Thoracic aorta (tissue), 2 donors: ENCODE measurements at places on chromosomes 1 and 21.

DNA sequence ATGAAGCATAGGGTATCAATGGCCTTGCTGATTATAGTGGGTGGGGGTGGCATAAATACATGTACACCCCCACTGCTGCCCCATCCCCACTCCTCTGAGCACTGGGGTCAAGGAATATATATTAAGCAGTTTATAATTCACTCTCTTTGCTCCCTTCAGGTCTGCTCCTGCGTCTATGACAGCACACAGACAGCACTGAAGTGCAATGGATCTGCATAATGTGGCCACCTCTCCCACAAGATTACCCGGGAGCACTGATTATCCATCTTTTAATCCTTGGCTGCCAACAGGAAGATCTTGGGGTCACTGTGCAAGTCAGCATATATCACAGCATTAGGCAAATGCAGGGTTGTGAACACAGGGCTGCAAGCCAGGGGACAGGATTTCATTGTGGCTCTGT lies 19.3 kb downstream of the RXRG start:
- no peak for DNase-seq

- no peak for DNase-seq
Measured at GRCh38 chr21:41726058-41726558, 40.7 kb downstream of the RIPK4 start.

DNA sequence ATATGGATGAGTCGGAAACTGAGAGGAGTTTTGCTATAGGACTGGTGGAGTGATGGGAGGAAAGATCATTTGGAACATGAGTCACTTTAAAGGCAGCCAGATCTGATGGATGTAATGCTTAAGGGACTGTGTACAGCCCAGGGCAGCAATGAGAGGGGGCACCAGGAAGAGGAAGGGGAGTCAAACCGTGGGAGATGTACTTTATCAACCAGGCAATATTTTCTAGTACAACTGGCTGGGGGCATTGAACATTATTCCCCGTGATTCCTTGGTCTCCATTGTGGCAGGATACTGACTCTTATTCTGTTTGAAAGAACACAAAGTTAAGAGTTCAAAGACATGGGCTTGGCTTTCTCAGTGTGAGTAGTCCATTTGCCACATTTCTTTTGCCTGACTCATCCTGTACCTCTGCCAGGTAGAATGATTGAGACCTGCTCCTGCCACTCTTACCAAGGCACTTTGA lies 268.2 kb upstream of the NR5A2 start:
- DNase-seq: no peak

DNA sequence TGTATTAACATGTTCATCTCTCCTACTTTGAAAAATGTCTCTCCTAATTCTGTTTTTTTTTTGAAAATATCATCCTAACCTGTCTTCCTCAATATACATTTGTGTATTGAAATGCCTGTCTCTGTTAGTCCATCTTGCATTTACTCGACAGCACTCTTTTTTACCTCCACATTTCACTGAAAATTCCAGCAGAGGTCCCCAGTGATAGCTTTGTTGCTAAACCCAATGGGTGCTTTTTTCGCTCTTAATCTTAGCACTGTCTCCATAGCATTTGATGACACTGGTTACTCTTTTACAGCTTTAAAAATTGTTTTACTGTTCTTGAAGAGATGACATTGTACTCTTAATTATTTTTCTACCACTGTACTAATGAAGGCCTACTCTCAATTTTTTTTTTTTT lies 10.8 kb downstream of the OSBPL9 start:
- no peak for DNase-seq
